Lung (tissue), 17 donors: ENCODE measurements at places on chromosomes 16 and 17. TPM values are rescaled to one million over a fixed set of nuclear protein-coding genes. Genes with fewer than 3 reads are reported as not detected.

GRCh38 chr17:46191322-46192188, 1.7 kb downstream of the KANSL1 start:
- DNase-seq, result peak; percentile 87

DNA sequence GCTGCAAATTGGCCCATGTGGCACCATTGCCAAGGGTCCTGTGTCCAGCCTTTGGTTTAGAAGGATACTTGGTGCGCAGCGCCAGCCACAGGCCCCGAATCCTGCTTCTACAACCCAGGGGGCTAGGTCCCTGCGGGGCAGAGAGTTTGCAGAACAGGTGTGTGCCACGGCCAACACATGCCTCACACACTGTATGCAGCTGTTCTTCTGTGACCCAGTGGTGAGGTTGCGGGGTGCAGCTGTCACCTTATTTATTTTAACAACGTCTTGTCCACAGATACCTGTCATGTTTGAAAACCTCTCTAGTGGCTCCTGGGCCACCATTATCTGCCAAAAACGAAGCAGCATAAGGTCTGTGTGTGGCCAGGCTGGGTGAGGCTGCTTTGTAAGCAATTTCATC, 11.6 kb downstream of the CBFA2T3 start:
- DNase-seq, result no peak

- DNase-seq, result no peak
Measured at GRCh38 chr17:82687871-82688270, 10.6 kb downstream of the RAB40B start.

GRCh38 chr16:89187032-89187769, 13.1 kb downstream of the SLC22A31 start:
- DNase-seq, result peak; percentile 46

- no peak for DNase-seq
Measured at GRCh38 chr17:75724016-75725003, 3.1 kb downstream of the ITGB4 start.

GRCh38 chr17:34389126-34389750, 26.2 kb upstream of the CCL1 start:
- no peak for DNase-seq

DNA sequence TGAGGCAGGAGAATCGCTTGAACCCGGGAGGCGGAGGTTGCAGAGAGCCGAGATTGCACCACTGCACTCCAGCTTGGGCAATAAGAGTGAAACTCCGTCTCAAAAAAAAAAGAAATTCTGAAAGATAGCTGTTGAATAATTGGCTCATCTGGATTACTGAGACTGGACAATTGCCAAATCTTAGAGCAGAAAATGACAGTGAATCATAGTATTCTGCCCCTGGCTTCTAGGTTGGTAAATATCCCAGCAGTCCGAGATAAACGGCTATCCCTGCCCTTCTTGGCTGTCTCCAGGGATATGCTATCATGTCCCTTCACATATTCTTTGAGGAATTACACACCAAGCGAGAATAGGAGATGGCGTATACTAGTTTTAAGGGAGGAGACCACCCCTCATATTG, 35.5 kb upstream of the METTL16 start:
- DNase-seq, result no peak

DNA sequence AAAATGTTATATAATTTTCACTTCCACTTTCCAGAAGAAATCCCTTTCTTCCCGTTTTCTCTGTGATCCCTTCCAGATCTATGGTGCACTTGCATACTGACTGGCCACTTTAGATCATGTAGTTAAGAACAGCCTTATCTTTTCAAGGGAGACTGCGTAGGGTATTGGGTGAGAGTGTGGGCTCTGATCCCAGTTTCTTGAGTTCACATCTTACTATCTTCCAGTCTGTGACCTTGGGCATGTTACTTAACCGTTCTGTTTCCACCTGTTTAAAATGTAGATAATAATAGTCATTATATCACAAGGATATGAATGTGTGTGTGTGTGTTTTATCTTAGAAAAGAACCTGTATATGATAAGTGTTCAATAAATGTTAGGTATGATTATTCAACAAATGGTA, 83.7 kb downstream of the TANGO6 start:
- no peak for DNase-seq

GRCh38 chr16:58411736-58412614, 19.7 kb downstream of the GINS3 start:
- DNase-seq, result no peak

DNA sequence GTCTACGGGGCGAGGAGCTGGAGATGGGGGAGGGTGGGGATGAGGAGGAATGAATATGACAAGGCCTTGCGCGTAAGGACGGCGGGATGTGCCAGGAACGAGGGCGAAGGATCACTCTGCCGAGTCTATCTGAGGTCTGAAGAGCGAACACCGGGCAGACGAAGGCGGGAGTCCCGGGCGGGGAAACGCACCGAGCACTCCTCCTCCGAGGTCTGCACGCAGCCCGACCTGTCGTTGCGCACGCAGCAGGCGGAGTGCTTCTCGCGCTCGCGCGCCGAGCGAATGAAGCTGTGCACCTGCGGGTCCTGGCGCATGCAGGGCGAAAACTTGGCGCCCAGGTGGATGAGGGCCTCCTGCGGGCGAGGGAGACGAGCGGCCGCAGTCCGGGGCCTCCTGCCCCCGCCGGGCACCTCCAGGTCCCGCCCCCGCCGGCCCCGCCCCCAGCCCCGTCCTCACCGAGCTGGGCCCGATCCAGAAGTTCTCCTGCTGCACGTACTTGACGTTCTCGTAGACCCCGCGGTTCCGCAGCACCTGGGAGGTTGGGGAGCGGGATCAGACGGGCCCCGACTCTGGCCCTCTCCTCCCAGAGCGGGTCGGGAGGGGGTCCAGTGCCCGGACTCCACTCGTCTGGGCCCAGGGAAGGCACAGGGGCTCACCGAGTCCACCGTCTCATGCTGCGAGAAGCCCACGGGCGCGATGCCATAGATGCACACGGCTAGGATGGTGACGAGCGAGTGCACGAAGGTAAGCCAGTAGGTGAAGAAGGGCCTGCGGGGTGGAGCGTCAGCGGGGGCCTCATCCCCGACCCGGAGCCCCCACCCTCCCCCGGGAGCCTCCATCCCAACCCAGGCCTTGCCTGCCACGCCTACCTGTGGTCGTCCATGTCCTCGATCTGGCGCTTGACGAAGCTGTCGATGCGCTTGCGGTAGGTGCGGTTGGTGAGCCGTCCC, 7.6 kb downstream of the SNRNP25 start:
- no peak for DNase-seq

DNA sequence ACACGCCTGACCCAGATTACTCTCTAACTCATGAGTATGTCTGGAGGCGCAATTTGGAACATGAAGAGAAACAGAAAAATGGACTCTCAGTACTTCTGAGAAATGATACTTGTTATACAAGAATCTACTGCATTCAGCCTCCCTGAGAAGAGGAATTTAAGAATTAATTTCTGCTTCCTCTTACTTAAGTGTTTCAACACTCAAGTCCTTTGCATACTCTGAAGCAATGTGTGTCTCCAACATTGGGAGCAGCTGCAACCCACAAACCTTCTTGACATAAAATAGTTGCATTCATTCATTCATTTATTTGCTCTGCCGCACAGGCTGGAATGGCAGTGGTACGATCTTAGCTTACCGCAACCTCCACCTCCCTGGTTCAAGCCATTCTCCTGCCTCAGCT, 199.8 kb downstream of the NPIPA7 start:
- DNase-seq, result no peak

DNA sequence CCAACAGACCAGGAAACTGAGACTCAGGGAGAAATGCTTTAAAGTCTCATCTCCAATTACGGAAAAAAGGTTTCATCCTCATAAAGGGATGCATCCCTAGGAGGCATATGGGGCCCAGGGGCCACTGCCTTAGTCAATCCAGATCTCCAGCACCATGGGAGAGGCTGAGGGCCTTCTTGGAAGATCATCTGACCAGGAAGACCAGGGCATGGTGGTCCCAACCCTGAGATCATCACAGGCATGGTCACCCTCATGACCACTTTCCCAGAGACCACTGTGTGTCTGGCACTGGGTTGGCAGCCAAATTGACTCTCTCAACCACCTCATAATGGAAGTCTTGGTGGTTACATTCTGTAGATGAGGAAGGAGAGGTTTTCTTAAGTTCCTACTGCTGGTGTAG, 23.4 kb upstream of the CES5A start:
- DNase-seq, result no peak

- DNase-seq, result no peak
Measured at GRCh38 chr16:10738231-10739077, 5.2 kb upstream of the NUBP1 start.

GRCh38 chr17:28810437-28810836, 32.2 kb downstream of the FAM222B start:
- DNase-seq, result no peak

- DNase-seq, result no peak
Measured at GRCh38 chr17:76204277-76204676, 36.0 kb downstream of the RNF157 start.

DNA sequence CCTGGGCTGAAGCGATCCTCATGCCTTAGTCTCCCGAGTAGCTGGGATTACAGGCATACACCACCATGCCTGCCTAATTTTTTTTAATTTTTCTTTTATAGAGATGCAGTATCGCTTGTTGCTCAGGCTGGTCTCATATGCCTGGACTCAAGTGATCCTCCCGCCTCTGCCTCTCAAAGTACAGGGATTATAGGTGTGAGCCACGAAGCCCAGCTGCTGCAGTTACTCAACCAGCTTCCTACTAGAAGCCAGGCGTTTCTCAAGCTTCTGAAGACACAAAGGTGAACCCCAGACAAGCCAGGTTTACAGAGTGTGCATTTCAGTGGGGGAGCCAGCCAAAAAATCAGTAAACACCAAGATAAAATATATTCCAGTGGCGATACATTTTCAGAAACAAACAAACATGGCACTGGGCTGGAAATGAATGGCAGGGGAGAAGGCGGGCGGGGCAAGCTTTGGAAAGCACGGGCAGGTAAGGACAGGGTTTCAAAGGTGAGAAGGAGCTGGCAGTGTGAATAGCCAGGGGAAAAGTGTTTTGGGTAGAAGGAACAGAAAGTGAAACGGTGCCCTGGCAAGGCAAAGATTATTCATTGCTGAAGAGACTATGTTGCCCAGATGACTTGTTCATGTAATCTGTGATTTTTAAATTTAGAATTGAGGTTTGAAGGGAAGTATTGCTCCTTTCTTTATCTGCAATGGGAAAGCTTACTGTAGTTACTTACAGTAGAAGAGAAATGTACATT, 471.1 kb downstream of the WWOX start:
- peak; percentile 29 for DNase-seq

DNA sequence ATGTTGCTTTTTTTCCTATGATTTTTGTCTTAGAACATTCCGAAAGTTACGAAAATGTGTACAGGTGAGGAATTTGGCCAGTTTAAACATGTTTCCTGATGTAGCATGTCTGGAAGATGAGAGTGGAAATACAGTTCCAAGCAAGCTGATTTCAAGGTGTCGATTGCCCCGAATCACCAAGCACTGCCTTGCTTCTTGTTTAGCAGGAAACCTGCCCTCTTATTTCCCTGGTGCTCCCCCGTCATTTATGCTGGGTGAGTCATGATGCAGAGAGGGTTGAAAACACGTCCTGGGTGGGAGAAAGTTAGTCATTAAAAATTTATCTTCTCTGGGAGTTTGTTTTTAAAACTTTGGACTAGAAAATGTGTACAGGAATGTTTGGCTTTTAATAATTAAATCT, 608.6 kb upstream of the EEF2KMT start:
- DNase-seq, result no peak

DNA sequence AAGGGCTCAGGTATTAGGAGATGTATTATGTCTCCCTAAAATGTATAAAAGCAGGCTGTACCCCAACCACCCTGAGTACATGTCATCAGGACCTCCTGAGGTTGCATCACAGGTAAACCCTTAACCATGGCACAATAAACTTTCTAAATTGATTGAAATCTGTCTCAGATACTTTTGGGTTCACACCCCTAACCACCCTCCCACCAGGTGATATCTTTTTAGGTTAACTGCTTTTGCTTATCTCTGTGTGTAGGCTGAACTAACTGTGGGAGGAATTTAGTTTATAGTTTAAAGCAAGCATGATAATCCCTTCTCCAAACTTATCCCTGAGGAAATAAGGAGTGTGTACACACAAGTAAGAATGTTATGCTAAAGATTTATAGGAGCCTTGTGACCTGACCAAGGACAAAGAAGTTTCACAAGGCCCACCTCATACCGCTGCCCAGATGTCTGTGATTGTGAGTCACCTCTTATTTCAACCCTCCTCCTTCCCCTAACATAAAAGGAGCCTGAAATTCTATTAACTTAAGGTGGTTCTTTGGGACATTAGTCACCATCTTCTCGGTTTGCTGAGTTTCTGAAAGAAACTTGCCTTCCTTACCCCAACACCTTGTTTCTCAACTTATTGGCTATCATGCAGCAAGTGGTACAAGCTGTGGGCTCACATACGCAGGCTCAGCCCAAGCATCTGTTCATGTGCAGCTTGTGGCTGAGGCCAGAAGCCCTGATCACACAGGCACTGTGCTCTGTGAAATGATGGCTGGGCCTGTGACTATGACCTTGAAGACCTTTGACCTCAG, 11.3 kb downstream of the PRSS22 start:
- DNase-seq, result no peak

DNA sequence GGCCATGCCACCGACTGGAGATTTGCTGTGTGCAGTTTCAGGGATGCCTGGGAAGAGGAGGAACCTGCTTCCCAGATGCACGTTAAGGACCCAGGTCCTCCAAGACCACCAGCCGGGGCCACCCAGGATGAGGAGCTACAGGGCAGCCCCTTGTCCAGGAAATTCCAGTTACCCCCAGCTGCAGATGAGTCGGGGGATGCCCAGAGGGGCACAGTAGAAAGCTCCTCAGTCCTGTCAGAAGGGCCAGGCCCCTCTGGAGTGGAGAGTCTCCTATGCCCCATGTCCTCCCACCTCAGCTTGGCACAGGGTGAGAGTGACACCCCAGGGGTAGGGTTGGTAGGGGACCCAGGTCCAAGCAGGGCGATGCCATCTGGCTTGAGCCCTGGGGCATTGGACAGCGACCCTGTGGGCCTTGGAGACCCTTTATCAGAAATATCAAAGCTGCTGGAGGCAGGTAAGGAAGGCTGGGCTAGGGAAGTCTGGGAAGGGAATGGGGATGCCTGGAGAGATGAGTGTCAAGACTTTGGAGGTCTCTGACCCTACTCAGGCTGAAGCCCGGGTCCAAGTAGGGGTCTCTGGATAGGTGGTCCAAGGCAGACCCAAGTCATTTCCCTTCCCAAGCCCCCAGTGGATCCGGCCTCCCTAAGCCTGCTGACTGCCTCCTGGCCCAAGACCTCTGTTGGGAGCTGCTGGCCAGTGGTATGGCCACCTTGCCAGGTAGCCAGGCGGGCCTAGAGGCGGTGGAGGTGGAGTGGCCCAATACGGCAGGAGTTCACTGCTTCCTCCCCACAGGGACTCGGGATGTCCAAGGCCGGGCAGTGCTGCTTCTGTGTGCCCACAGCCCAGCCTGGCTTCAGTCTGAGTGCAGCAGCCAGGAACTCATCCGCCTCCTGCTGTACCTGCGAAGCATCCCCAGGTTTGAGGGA, 1.0 kb downstream of the PLEKHG4 start:
- no peak for DNase-seq

- peak; percentile 21 for DNase-seq
Measured at GRCh38 chr16:71807905-71808592, 585 bp downstream of the AP1G1 start.

Gene KDM6B
- 21.0 TPM for total RNA-seq

Gene GDPD3
- total RNA-seq, result 5.8 TPM

Gene SOCS1
- 16.7 TPM for total RNA-seq

Gene EPOP
- 2.8 TPM for total RNA-seq

Gene CHMP6
- total RNA-seq, result 18.2 TPM

Gene KRT20
- not detected for total RNA-seq

Gene FOXC2
- 2.7 TPM for total RNA-seq

Gene WNT9B
- total RNA-seq, result 0.15 TPM
